ENCODE measurements at places on chromosomes 3 and 15. TPM values are rescaled to one million over a fixed set of nuclear protein-coding genes. Genes with fewer than 3 reads are reported as not detected.

The NR1I2 gene
- 0.06 TPM for polyA plus RNA-seq

The KY gene
- not detected for polyA plus RNA-seq

The AHSG gene
- not detected for polyA plus RNA-seq

The CFAP100 gene
- polyA plus RNA-seq = not detected

The SLC24A5 gene
- not detected for polyA plus RNA-seq

The LARP6 gene
- polyA plus RNA-seq = not detected

The CX3CR1 gene
- polyA plus RNA-seq = 25.9 TPM

The ZIC4 gene
- polyA plus RNA-seq = not detected

The TNNC1 gene
- polyA plus RNA-seq = not detected

DNA sequence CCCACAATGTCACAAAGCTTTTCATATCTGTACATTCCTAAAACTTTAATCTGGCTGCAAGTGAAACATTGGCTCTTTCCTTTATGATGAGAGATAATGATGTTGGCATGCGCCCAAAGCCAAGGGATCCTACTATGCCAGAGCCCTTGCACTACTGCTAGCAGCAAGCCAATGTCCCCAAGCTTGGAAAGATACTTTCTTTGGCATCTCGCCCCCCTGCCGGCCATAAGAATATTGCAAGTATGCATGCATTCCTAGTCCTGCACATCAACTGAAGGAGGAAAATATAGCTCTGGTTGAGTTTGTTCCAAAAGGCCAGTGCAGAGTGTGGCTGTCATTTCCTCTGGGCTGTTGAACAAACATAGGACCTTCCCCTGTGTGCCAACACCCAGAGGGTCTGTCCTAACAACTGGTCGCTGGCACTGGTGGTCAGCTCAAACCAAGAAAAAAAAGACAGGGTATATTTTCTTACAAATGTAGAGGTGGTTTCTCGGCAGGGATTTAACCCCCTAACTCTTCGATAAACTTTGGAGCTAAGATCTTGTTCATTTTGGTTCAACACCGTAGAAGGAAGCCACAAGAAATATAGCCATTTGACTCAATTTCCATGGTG lies 120.9 kb upstream of the ZBED2 start:
- no peak for DNase-seq

DNA sequence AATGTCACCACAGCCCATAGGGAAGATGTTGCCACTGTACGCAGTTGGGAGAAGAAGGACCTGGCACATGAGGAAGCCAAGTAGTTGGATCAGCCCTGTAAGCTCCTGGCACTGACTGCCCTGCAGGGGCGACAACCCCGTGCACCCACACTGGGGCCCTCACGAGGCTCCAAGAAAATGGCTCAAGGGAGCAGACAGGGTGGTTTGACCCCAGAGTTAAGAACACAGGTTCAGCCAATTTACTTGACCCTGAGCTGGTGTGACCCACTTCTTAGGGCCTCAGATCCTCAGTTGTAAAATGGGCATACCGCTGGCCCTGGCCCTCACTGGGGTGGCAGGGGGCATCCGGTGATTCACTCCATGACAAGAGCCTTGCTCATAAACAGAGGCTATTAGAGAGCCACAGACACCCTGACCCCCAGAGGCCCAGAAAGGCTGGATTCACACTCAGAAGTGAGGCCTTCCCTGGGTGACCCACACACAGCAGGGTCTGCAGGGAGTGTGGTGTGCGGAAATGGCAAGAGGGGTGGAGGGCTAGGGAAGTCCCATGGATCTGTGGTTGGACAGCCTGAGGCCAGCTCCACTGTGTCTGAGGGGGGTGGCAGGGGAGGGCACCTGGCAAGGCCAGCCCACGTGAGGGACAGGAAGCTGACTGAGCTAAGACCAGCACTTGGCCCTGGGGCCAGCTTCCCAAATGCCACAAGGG lies 1.7 kb upstream of the HHATL start:
- DNase-seq = no peak

DNA sequence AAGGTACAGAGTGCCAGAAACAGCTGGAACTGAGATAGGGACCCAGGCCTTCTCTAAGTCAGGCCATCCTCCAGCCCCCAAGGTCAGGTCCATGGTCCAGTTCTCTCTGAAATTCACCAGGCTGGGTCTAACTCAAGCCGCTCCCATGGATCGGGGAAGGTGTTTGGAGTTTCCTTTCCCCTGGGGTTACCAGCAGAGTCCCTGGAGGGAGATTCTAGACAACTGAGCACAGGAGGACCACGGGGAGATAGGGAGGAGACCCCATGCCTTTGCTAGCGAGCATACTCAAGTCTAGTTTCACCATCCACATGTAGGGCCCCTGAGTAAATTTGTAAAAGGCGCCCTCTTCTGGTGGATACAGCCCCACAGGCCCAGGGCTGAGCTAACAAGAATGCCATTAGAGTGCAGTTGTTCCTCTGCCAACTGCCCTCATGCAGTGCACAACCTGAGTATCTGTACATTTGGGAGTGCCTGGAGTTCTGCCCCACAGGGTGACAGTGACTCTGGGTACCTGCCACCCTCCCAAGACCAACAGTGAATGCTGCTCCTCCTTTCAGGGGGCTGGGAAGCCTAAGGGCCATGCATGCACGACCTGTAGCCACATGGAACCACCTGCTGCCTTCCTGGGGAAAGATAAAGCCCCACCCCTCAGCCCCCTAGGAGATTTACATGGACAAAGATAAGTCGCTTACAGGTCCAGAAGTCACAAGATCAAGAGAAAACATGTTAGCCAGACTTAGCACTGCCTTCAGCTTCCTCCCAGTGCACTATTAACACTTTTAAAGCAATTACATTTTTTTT lies 89.0 kb downstream of the IQSEC1 start:
- DNase-seq = peak; percentile 36

DNA sequence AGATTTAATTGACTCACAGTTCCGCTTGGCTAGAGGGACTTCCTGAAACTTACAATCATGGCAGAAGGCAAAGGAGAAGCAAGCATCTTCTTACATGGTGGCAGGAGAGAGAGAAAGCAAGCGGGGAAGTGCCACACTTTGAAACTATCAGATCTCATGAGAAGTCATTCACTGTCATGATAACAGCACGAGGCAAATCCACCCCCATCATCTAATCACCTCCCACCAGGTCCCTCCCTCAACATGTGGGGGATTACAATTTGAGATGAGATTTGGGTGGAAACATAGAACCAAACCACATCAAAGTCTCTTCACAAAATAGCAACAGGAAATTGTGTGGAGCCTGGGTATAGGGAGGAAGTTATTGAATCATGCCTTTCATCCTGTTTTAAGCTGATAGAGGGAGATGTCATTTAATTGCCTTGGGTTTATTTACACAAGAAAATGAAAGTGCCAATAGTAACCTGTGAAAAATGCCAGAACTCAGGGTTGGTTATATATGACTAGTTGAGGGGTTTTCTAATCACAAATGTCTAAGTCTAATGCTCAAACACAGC lies 624.8 kb upstream of the LMCD1 start:
- DNase-seq = no peak

- DNase-seq = peak; percentile 30
These were observed 107.1 kb downstream of the DGKG start for GRCh38 chr3:186254676-186255650.

DNA sequence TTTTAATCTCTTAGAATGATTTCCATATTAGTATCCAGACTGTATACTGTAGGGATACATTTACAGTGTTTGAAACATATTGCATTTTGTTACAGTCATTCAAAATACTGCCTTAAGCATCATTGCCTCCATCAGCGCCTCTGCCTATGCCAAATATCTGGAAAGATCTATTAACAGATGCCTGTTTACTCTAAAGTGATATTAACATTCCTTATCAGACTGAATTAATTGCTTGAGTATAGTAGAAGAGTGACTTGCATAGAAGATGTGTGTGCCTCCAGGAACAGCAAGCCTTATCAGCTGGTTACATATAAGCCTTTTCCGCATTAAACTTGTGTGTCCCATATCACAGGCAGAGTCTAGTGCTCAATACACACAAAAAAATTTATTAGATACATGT lies 379.1 kb downstream of the CADM2 start:
- DNase-seq = no peak

DNA sequence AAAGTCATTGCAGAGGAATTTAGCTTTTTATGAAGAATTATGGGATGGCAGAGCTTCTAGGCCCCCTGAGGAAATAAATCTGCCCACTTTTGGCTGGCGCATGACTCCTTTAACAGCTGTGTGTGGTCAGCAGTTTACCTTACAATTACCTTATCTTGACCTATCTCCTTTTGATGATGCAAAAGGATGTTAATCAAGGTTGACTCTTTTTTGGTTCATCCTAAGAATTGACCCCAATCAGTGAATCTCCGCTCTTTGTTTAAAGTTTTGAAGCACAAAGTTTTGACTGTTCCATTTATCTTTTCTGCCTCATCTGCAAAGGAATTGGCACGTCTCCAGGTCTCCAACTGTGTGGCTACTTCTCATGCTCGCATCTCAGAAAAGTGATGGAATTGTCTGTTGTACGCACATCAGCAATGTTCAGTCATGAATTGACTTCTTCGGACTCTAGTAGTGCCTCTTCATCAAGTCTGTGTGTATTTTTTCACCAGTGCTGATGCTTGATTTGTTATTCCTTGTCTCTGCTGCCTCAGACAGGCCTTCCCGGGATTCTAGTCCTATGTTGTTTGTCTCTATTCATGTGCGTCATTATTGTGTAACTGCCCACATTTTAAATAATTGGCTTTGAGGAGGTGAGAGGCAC lies 196.2 kb upstream of the CFAP20DC start:
- DNase-seq = no peak

GRCh38 chr3:101925564-101925963 lies 76.2 kb downstream of the NFKBIZ start:
- DNase-seq = no peak

GRCh38 chr3:167952969-167953368 lies 142.8 kb downstream of the GOLIM4 start:
- DNase-seq = no peak

DNA sequence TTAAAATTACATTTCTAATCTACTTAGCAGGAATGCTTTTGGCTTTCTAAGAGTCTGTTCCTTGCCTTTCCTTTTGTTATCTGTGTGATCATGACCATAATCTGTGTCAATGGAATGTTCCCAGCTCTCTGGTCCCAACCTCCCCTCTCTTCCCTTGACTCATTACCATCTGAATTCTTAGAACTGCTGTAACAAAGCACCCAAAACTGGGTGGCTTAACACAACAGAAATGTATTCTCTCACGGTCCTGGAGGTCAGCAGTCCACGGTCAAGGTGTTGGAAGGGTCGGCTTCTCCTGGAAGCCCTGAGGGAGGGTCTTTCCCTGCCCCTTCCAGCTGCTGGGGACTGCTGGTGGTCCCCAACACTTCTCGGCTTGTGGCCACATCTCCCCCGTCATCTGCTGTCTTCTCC lies 81.1 kb downstream of the LRRK1 start:
- DNase-seq = no peak

- no peak for DNase-seq
These were observed 28.0 kb upstream of the SLCO2A1 start for GRCh38 chr3:134057654-134058110.

DNA sequence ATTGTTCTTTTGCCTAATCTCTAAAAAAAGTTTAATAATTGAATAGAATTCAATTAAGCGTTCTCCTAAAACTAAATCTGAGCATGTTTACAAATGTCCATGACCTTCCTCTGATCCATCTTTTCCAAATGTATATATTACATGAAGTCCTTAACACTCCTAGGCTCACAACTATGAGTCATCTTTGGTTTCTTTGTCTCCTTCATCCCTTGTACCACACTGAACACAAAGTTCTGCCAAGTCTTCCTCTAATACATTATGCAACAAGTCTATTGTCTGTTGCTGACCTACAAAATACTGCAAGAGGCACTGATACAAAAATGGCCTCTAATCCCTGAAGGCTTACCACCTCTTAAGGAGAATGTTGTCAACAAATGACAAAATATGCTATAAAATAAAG lies 550.2 kb downstream of the PYDC2 start:
- DNase-seq = no peak

DNA sequence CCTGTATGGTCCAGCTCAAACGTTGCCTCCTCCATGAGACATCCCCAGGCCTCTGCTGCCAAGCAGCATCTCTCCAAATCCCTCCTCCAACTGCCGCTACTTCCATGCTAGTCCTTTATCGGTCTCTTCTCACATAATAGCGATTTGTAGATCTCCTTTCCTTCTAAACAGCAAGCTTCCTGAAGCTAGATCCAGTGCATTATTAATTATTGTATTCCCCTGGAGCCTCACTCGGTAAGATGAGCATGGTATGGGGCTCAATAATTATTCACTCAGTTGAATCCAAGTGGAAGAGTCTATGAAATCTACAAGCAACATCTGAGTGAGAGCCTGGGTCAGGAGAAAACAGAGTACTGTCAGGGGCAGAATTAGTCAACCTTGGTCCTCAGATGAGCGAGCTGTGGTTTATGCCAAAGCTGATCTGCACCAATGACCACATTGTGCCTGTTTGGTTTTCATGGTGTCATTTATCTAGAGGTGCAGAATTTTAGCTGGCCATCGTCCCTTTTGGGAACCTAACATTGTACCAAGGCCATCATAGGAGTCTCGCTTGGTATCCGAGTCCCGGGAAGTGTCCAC lies 93.8 kb upstream of the UBE2E1 start:
- DNase-seq = no peak

- no peak for DNase-seq
These were observed 14.8 kb upstream of the RAD51 start for GRCh38 chr15:40680151-40680550.

- DNase-seq = no peak
These were observed 101.4 kb upstream of the TRPM1 start for GRCh38 chr15:31202953-31203352.

- DNase-seq = no peak
These were observed 724.1 kb downstream of the GRM7 start for GRCh38 chr3:7585052-7585451.

DNA sequence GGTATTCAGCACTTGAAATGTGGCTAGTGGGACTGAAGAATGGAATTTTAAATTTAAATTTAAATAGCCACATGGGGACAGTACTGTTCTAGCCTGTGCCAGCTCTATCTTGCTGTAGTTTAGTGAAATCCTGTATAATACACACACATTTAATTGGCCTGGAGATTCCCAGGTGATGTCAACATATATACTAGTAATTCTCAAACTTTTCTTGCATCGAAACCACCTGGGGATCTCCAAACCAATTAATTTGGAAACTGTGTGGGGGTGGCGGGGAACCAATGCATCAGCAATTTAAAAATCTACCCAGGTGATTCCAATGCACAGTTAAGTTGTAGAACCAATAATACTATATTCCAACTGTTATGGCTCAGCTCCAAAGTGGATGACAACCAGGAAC lies 228.9 kb upstream of the MRPL3 start:
- DNase-seq = no peak

- DNase-seq = no peak
These were observed 82.6 kb upstream of the ARHGEF3 start for GRCh38 chr3:56884387-56884786.

Data from CD14-positive monocyte (primary cell).